ENCODE measurements at places on chromosomes 1 and 21.

GRCh38 chr21:37620401-37620800 lies 253.8 kb downstream of the DYRK1A start:
- DNase-seq: no peak

DNA sequence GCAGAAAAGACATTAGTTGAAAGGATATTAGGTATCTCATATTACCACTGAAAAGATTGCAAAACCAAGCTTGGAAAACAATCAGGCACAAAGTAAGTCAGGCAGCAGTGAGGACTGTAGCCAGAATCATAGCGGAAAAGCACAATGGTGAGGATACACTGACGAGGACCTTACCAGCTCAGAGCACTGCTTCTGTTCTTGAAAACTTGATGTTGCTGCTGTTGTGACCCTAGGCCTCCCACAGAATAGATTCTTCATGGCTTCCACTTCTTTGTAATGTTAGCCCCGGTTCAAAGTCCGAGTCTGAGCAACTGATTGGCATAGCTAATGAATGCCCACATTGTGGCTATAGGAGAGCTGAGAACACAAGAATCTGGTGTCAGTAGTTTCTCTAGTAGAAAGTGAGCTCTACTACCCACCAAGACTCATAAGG lies 45.2 kb upstream of the LRRC8C start:
- no peak for DNase-seq

DNA sequence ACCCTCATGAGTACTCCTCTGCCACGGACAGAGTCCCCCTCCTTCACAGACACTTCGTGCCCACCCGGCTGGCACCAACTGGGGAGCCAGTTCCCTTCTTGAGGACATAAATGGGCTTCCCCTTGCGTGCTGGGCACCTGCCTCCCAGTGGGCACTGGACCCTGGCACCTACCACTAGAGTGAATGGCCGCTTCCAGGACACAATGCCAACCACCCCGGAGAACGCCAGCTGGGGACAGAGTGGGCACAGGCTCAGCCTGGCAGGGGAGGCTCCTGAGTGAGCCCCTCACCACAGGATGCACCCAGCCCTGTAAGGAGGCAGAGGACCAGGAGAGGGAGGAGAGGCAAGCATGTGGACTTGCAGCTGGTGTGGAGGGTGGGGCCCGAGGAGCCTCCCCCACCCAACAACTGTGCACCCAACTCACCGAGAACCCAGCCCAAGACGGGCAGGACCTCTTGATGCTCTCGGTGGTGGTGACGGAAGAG lies 1.0 kb downstream of the ENTREP3 start:
- DNase-seq: no peak

- DNase-seq: no peak
Measured at GRCh38 chr1:209171151-209171550, 412.4 kb upstream of the CAMK1G start.

GRCh38 chr1:194184974-194185373 lies 998.6 kb upstream of the B3GALT2 start:
- DNase-seq: no peak

GRCh38 chr1:219847215-219847855 lies 81.0 kb downstream of the SLC30A10 start:
- no peak for DNase-seq

GRCh38 chr1:230895452-230895851 lies 27.1 kb upstream of the C1orf198 start:
- DNase-seq: no peak

DNA sequence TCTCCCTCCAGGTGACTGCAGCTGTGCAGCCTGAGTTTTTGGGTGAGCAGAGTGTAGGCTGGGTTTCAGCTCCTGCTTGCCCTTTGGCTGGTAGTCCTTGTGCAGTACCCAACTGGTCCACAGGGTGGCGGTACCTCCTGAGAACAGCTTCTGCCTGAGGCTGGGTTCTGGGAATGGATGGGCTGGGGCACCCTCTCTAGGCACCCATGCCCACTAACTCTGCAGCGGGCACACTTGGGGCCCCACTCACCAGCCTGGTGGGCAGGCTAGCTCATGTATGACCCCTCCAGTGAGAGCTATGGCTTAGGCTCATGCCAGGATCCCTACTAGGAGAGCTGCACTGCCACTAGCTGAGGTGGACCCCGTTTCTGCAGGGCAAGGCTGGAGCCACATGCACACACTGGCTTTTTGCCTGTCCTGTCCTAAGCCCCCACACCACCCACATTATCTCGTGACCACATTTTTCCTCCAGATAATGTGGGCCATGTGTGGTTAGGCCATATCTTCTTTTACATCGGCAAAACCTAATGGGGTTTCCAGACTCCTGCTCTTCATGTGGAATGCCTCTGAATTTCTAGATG lies 15.5 kb upstream of the GSTM4 start:
- no peak for DNase-seq

DNA sequence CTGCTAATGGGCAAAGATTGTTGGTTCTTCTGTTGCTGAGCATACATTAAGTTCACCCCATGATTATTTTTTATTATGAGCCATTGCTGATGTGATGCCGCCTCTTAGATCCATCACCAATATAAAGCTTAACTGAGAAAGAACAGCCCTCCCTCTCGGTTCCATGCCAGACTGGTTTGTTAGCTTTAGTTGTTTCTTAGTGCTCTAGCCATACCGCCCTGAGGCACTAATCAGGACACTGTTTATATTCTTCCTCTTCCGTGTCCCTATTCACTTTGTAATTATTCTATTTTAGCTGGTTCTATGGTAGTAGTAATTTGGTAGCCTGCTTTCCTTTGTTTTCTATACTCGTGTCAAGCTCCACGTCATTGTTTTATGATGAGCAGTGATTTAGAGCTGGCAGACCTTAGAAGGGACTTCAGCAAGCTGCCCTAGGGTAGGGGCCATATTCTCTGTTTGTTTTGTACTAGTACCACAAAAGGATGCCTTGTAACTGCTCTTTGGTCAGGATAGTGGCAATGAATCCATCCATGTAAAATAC lies 27.3 kb upstream of the PDPN start:
- DNase-seq: no peak

DNA sequence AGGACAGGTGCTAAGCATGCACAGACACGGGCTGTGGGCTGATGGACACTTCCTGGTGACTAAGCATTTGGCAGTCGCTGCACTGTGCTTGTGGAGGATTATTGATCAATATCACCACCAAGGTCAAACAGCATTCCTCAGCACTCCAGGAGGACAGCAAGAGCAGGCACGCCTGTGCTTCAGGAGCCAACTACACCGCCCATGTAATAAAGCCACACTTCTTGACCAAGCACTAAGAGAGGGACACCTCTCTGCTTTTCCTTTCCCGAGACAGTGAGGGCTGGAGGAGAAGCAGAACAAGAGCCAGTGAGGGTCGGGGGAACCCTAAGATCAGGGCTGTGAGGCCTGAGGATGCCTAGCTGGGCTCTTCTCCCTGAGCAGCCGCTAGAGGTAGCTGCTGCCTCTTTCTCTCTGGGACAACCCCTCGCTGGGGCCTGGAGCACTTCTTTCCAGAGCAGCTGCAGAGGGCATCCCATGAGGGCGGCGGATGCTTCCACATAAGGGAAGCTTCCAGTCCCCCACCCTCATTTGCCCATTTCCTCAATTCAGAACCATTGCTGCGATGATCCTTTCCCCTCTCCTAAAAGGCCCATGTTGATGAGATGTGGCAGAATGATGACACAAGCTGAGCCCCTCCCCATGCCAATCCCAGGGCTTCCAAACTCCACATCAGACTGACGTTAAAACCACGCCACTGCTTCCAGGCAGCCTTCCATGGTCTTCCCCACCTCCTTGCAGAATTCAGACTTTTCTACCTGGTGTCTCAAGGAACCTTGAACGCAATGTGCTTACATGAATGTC lies 19.1 kb downstream of the RAB7B start:
- peak; percentile 51 for DNase-seq

- peak; percentile 35 for DNase-seq
Measured at GRCh38 chr21:35850029-35850428, 210.3 kb downstream of the SETD4 start.

- DNase-seq: no peak
Measured at GRCh38 chr1:107883562-107883961, 81.4 kb downstream of the VAV3 start.

DNA sequence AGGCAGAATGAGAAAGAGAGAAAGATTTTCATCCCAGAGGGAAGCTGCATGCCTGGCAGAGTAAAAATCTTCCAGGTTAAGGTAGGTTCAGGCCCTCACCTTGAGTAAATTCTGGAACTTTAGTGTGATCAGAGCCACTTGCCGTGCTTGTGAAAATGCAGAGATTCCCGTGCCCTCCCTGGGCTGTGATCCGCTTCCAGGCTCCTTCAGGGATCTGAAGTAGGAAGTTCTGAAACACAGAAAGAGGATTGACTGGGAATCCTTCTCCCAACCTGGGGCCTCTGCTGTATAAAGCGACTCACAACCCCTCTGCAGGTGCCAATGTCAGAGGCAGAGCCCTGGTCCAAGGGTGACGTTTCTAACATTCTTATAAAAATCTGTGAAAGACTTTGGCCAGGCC lies 26.6 kb downstream of the NUAK2 start:
- DNase-seq: no peak

DNA sequence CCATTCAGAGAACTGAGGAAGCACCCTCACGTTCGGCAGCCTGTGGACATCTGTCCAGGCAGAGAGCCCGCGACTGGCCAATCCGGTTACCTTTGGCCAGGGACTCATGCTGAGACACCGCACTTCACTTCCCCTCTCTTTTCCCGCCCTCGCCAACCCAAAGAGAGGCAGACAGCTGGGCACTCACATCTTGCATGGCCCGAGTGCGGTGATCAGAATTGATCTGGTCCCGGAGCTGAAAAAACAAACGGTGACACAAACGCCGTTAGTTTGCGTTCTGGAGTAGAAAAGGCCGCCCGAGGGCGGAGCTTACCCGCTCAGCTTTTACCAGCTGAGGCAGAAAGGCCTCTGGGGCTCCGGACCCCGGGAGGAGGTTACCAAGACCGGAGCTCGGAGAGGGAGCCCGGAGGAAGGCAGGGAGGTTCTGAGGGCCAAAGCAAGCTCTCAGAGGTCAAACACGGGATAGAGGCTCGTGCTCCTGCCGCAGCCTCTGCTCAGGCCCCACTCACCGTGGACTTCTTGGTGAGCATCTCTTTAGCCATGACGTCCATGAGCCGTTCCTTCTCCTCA lies 376 bp downstream of the SF3A3 start:
- DNase-seq: peak; percentile 32

DNA sequence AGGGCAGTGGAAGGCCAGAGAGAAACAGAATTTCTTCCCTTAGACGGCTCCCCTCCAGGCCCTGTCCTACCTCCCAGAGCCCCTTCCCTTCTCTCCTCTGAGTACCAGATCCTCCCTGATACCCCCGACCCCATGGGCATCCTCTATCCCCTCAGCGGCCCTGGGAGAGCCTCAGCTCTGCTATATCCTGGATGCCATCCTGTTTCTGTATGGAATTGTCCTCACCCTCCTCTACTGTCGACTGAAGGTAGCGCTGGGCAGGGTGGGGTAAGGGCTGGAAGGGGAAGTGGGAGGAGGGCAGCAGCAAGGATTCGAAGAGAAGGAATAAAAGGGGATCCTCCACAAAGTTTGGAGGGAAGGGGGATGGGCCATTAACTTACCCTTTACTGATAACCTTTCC lies 2.7 kb downstream of the FCER1G start:
- DNase-seq: no peak

GRCh38 chr1:236287757-236288619 lies 6.2 kb upstream of the ERO1B start:
- DNase-seq: no peak

DNA sequence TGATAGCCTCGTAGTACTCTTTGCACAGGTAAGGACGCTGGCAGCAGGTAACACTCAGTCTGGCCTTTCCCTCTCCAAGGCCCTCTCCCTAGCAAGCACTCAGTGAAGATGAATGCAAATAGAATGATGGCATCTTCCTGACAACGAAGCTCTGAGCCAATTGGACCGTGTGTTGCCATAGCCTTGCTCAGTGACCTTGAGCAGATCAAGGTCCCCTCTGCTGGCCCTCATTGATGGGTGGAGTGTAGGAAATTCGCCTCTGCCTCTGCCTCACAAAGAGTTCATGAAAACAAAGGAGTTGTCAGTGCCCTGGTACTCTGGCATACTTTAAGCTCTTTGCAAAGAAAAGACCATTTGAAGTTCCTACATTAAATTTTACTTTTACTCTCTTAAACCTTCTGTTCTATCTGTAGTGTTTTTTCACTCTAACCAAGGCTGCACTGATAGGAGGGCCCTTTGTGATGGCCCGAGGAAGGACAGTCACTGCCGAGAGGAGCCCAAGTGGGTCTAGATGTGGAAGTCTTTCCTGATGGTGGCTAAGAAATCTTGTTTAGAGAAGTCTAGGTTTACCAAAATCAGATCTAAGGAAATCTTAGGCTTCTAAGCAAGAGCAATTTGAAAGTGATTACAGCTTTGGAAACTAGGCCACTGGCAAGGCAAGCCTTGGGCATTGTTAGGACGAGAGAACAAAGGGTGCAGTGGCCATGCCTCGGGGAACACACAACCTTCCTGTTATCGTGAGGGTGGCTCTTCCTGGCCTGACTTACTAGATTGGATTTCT lies 38.2 kb downstream of the SMYD2 start:
- no peak for DNase-seq

GRCh38 chr1:155522069-155522468 lies 40.5 kb downstream of the ASH1L start:
- DNase-seq: peak; percentile 23

GRCh38 chr1:74946388-74946787 lies 187.8 kb upstream of the LHX8 start:
- no peak for DNase-seq

- DNase-seq: no peak
Measured at GRCh38 chr1:209655411-209656231, 3.4 kb upstream of the LAMB3 start.
